ENCODE measurements at places on chromosomes 7 and 10.

DNA sequence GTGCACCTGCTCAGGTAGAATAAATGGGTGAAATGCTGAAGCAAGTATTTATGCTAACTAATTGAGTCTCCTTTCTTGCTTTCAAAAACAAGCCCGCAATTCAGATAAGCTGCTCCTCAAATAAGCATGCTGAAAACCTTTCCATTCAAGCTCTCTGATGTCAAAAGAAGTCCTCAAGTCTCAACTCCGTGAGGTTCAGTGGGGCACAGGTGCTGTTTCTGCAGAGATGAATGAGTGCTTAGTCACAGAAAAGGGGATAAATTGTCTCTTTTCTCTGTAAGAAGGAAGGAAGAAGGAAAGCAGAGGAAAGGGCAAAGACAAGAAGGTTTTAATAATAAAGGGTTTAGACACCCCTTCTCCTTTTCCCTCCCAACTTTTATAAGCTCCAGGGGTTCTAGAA, 229.8 kb upstream of the NPY start:
- DNase-seq, result no peak

DNA sequence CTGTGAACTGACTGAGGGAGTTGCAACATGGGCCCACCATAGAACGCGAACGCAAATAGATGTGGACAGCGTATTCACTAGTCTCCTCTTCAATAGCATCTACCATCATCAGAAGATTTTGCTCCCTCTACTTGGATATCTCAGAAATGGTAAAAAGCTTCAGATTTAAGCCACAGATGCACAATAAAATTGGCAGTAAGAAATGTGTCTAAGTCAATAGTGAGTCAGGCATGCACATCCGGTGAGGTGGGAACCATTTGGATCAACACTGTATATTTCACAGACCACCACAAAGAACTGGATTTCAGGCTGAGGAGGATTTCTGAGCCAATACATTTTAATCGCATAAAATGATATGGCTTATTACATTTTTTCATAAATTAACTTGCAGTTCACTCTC, 111.5 kb upstream of the ADAM12 start:
- DNase-seq, result no peak

GRCh38 chr7:100892364-100893317, 3.0 kb downstream of the ACHE start:
- no peak for DNase-seq

GRCh38 chr7:36190447-36191291, 37.6 kb downstream of the EEPD1 start:
- no peak for DNase-seq

- DNase-seq, result no peak
Measured at GRCh38 chr7:29860186-29860585, 53.9 kb downstream of the WIPF3 start.

DNA sequence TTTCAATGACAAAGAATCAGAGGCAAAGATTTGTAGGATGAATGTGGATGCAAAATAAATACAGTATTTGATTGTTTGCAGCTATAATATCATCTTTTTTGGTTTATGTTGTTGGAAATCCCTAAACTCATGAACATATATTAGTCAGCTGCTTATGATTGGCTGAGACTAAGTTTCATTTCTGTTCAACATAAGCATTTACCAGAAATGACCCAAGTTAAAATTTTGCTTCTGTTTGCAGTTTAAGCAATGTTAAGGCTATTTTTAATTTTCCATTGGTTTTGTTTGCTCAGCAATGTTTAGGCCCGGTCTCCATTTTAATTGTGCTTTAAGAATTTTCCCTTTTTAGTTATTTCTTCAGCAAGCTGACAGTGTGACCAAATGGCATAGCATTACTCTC, 22.0 kb downstream of the GIMAP6 start:
- DNase-seq, result no peak

GRCh38 chr7:14069961-14070360, 80.5 kb upstream of the ETV1 start:
- DNase-seq, result no peak

All from stimulated activated CD4-positive, alpha-beta T cell treated with anti-CD3 and anti-CD28 coated beads, Interleukin-12 subunit alpha, Interleukin-12 subunit beta, amount 100 ng/mL, for 4 hours (primary cell).